ENCODE measurements at places on chromosomes 11 and 22.

DNA sequence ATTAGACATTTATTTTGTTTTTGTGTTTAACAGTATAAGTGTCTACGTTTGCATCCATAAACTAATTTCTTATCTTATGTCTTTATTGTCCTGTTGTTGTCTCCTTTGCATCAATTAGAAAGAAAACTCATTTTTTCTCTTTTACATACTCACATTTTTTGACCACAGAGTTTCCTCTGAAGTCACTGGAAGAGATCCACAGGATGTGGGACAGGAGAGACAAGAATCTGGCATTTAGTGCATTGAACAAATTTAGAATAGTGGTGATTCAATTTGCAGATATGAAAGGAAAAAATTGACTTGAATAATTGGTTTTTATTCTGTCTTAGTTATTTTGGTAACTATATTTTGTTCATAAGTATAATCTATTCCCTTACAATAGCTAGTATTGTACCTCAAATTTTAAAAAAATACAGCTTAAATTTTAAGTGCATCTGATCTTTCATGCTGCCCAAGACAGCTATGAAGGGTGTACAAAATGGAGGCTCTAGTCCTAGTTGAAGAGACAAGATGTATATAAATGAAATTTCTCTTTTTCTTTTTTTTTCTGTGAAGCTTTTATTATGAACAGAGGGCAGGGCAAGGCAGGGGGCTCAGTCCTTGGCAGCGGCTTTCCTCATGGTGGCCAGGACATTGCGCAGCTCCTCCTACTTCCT, 24.4 kb downstream of the HORMAD2 start:
- DNase-seq, result no peak

GRCh38 chr11:15307619-15308024, 192.9 kb downstream of the INSC start:
- DNase-seq, result no peak

DNA sequence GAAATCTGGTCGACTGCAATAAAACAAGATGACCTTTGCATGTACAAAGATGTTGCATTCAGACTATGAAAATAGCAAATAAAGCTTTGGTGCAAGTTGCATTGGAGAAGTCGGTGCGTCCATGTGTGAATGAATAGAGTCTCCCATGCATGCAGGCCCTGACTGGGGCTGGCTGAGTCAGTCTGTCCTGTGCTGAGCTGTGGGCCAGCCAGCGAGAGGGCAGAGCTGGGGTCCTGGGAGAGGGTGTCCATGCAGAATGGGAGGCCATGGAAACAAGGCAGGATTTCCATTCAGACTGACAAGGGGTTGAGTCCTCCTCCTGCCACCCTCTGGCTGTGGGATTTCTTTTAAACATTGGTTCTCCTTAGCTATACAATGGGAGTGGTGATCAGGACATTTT, 2.3 kb upstream of the CRYBB3 start:
- DNase-seq, result no peak

- DNase-seq, result no peak
These were observed 1.4 kb upstream of the PRSS23 start for GRCh38 chr11:86798988-86799387.

- no peak for DNase-seq
These were observed 18.9 kb downstream of the TRIOBP start for GRCh38 chr22:37715760-37716159.

DNA sequence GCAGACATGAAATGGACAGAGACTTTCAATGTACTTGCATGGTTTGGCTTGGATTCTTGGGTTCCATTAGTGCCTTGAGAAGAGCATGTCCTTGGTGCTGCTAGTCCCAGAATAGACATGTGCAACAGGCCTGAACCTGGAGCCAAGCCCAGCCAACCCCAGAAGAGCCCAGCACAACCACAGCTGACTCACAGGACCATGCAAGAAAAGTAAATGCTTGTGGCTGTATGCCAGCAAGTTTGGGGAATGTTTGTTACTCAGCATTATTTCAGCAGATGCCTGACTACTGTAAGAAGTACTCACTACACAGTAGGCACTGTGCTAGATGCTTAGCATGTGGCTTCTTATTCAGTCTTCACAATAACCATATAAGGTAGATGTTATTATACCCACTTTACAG, 39.2 kb upstream of the HMGXB4 start:
- no peak for DNase-seq
